Stimulated activated CD8-positive, alpha-beta memory T cell treated with anti-CD3 and anti-CD28 coated beads, Interleukin-4, amount 100 ng/mL, for 48 hours (primary cell): ENCODE measurements at places on chromosomes 13 and 19.

GRCh38 chr19:19510432-19510831 is 4.9 kb downstream of the TSSK6 start:
- DNase-seq: no peak

DNA sequence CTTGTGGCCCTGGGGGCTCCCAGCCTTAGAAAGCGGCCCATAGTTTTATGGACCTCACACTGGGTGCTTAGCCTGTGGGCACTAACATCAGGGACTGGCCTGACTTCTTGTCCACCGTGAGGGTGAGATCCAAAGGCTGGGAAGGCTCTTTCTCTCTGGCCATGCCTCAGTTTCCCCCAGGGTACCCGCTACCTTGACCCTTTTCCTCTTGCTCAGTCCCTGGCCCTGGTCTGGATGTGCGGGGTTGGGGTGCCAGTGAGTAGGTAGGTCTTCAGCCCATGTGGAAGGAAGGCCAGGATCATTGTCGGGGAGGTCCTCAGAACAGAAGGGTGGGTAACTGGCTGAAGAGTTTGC is 1.6 kb upstream of the TMEM161A start:
- no peak for DNase-seq

DNA sequence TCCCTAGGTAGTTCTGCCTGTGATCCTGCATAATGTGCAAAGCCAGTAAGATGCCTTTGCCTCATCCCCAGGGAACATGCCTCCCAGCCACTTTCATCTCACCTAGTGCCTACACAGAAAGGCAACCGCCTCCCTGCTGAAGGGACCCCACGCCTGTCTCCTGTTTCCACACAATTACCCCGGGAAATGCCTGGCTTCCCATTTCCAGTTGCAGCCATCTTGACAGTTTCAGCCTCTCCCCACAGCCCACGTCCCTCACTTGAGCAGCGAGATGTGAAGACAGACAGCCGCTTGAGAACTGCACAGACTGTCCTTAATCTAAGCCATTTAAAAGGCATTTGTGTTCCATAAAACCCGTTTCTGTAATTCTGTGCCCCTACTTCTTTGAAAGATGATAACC is 4.7 kb upstream of the UQCRFS1 start:
- DNase-seq: no peak

DNA sequence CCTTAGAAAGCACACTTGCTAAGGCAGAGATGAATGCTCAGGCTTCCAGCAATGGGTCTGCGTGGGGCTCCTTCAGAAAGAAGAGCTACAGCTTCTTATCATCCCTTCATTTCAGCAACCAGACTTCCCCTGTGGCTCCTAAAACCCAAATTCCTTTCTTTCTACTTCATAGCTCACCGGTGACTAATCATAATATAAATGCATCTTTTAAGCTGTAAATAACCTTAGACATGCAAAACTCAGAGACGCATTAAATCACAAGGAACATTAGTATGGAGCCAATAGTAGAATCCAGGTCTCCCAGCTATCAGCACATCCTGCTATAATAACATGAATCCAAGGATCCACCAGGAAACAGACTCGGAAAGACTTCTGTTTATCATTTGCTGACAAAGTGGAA is 375.6 kb downstream of the COG6 start:
- no peak for DNase-seq

GRCh38 chr19:15328312-15328711 is 4.0 kb downstream of the BRD4 start:
- DNase-seq: no peak

GRCh38 chr13:20526664-20527063 is 1.0 kb upstream of the CRYL1 start:
- DNase-seq: no peak

- no peak for DNase-seq
Measured at GRCh38 chr19:45336696-45337251, 3.8 kb upstream of the KLC3 start.

GRCh38 chr19:12944104-12944674 is 1.5 kb upstream of the RAD23A start:
- DNase-seq: no peak

- no peak for DNase-seq
Measured at GRCh38 chr13:96958286-96958891, 35.9 kb downstream of the OXGR1 start.

GRCh38 chr13:54574791-54575190 is 1546.2 kb downstream of the OLFM4 start:
- no peak for DNase-seq

GRCh38 chr13:61695147-61695546 is 279.5 kb upstream of the PCDH20 start:
- no peak for DNase-seq

GRCh38 chr13:73714522-73714921 is 419.7 kb downstream of the KLF12 start:
- DNase-seq: no peak

- DNase-seq: no peak
Measured at GRCh38 chr13:36352350-36352749, 6.2 kb upstream of the SPART start.

DNA sequence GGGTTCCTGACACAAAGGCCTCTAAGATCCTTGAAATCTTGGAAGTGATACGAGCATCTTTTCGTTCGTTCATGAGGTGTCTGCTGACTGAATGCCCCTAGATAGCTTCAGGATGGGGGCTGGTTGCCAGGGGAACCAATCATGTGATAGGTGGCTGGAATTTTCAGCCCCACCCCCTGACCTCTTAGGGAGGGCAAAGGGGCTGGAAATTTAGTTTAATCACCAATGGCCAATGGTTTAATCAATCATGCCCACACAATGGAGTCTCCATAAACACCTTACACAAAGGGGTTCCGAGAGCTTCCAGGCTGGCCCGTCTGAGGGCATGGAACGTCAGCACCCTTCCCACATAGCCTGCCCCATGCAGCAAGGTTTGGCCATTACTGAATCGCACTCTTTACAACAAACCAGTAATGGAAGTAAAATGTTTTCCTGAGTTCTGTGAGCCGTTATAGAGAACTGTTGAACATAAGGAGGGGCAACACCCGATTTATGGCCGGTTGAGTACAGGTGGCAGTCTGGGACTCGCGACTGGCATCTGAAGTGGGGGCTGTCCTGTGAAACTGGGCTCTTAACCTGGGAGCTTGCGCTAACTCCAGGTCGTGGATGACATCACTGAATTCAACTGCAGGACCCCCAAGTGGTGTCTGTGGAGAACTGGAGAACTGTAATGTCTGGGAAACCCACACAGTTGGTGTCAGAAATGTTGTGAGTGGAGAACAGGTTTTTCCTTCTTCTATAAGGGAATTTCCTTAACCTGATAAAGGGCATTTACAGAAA is 25.6 kb downstream of the MLLT1 start:
- no peak for DNase-seq

GRCh38 chr19:6239401-6239844 is 40.4 kb downstream of the MLLT1 start:
- peak; percentile 45 for DNase-seq

DNA sequence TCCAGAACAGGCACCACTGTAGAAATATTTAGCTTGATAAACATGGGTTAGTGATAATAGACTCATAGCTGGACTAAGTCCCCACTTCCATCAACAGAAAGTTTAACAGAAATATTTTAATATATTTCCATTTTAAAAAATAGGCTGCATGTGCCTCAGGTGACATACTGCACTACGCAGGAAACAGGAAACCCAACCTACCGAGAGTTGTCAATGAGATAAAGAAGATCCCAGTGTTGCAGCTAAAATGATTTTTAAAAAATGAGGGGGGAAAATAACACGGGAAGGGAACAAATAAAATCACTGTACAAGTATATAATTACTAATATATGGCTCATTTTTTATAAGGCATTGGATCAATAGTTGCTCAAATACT is 154.8 kb downstream of the TBC1D4 start:
- no peak for DNase-seq

- no peak for DNase-seq
Measured at GRCh38 chr13:46526740-46527139, 26.2 kb upstream of the LRCH1 start.

DNA sequence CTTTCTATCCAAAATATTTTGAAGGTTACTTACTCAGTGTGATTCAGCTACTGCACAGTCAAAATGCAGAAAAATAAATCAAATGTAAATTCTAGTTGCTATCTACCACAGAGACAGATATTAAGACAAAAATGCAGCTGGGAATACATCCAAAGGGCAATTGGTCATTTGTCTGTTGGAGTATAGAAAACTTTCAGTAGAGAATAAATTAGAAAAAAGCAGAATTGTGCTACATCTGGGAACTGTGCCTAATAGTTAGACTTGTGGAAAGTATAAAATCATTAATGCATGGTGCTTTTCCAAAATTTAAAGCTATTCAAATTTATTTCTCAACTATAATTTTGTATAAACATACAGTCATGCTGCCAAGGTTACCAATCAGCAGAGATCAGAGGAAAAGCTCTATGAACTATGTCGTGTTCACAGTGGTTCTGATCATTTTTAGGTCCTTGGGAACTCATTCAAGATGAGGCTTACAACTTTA is 1635.8 kb downstream of the PCDH9 start:
- DNase-seq: no peak

DNA sequence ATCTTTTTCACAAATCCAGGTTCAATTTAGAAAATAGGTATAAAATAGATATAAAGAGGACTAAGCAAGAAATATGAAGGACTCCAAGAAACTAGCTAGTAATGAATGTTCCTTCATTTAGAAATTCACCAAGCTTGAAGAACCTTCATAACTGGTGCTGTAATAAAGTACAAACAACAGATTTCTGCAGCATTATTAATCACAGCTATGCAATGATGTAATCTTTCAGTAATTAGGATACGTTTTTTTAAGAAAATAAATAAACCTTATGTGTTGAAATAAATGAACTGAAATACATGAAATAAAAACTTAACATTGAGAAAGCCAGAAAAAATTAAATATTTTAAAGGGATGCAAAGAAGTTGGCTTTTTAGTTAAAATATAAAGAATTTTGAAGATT is 236.1 kb downstream of the RGCC start:
- DNase-seq: no peak

GRCh38 chr13:52158629-52159158 is 703 bp downstream of the NEK3 start:
- DNase-seq: peak; percentile 46
